ENCODE measurements at places on chromosomes 3 and 15. TPM values are rescaled to one million over a fixed set of nuclear protein-coding genes. Genes with fewer than 3 reads are reported as not detected.
A peak's percentile ranks its signal among the peaks of the same experiment; 100 is the strongest.

The SLC15A2 gene
- 1.9 TPM for total RNA-seq

- no peaks in the 10 kb centered on the region for H3K27me3 ChIP-seq
- no peaks in the 10 kb centered on the region for H3K36me3 ChIP-seq
- H3K4me3 ChIP-seq = no peak overlapping the region
These were observed 800.7 kb downstream of the NAALADL2 start for GRCh38 chr3:175659670-175660350.

DNA sequence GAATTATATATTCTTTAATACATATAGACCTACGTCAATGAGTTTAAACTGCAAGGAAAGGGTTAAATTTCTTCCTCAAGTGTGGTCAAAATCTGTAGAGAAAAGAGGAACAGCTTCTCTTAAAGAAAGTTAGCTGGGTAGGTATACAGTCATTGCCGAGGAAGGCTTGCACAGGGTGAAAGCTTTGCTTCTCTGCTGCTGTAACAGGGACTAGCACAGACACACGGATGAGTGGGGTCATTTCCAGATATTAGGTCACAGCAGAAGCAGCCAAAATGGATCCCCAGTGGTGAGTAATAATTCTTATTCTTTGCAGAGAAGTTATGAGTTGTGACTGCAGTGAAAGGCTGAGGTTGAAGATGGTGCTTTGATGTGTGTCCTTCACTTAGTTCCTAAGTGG is at the start of gene CD86:
Gene CD86 (plus strand): TSS at position 148 of the 400 bp plus-strand sequence. CDS start 128 bp downstream, at position 276.
- no peak for DNase-seq
- no peaks in the 10 kb centered on the region for H3K4me1 ChIP-seq
- H3K4me3 ChIP-seq = no peak within 1 kb of the TSS
- H3K27ac ChIP-seq = no peak within 1 kb of the TSS
- no peaks in the 10 kb centered on the region for H3K36me3 ChIP-seq
- peaks cover 40% of the 10 kb centered on the region for H3K27me3 ChIP-seq

The ANKRD63 gene
- total RNA-seq = 0.37 TPM

- H3K4me3 ChIP-seq = no peak overlapping the region
- H3K4me1 ChIP-seq = no peaks in the 10 kb centered on the region
- H3K27me3 ChIP-seq = no peaks in the 10 kb centered on the region
- no peak for DNase-seq
These were observed 206.5 kb downstream of the DTWD1 start for GRCh38 chr15:49827311-49827710.

The SKOR1 gene
- total RNA-seq = 0.21 TPM

The APBA2 gene
- 29.5 TPM for total RNA-seq

The GABRR3 gene
- not detected for total RNA-seq

The PXYLP1 gene
- total RNA-seq = 16.5 TPM

- no peaks in the 10 kb centered on the region for H3K27me3 ChIP-seq
- H3K36me3 ChIP-seq = peaks cover 41% of the 10 kb centered on the region
- peak overlapping the region; percentile 90 for H3K4me3 ChIP-seq
- peak overlapping the region; percentile 67 for H3K27ac ChIP-seq
These were observed 2.4 kb downstream of the HTD2 start for GRCh38 chr3:58308728-58309127.

The MORC1 gene
- not detected for total RNA-seq

DNA sequence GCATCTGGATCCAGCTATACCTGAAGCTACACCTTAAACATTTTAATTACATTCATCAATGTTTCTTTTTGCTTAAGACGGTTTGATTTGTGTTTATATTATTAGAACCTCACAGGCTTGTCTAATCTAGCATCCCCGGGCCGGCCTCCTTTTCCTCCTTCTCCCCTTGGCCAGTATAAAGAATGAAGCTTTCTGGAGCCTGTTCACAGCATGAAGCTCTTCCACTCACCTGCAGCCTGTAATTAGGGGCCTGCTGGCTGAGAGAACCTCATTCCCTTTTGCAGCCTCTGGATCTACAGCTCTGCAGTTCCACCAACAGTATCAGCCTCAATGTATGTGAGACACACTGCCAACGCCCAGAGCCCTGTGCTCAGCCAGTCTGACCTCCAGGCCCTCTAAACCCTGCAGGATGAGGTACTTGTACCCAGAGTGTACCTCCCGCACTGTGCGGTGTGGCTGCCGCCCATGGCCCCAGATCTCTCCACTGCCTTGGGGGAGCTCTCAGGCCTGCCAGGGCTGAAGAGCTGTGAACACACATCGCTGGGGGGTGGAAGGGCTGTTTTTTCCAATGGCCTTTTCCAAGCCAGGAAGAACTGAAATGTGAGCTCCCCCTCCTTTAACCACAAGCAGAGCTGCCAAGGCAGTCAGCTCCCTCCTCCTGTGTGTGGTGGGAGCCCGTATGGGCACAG is 114.7 kb upstream of the ALDH1A3 start:
- H3K27me3 ChIP-seq = peaks cover 8% of the 10 kb centered on the region
- H3K36me3 ChIP-seq = no peaks in the 10 kb centered on the region
- H3K4me1 ChIP-seq = no peaks in the 10 kb centered on the region
- no peak overlapping the region for H3K4me3 ChIP-seq
- DNase-seq = no peak

DNA sequence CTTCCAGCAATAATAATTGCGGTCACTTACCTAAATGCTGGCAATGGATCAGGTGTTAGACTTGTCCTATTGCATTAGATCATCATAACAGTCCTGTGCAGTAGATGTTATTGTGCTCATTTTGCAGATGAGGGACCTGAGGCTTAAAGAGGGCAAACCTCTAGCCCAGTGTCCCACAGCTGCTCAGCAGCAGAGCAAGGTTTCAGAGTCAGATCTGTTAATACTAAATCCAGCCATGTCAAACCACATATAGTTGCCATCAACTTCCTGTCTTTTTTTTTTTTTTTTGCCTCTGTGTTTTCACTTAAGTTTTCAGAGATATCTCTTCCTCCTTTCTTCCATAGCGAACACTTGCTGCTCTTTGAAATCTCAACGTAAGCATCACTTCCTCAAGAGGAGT is 12.1 kb downstream of the FEZF2 start:
- no peaks in the 10 kb centered on the region for H3K4me1 ChIP-seq
- no peak overlapping the region for H3K4me3 ChIP-seq
- peaks cover 19% of the 10 kb centered on the region for H3K27me3 ChIP-seq
- DNase-seq = no peak
- no peaks in the 10 kb centered on the region for H3K36me3 ChIP-seq

- H3K4me1 ChIP-seq = peaks cover 2% of the 10 kb centered on the region
- no peak overlapping the region for H3K27ac ChIP-seq
- no peak for DNase-seq
These were observed 219.9 kb downstream of the CHST2 start for GRCh38 chr3:143339451-143339850.

- no peak for DNase-seq
- no peaks in the 10 kb centered on the region for H3K27me3 ChIP-seq
- H3K27ac ChIP-seq = peak overlapping the region; percentile 96
These were observed 8.7 kb downstream of the WDR82 start for GRCh38 chr3:52269776-52270175.

- no peaks in the 10 kb centered on the region for H3K27me3 ChIP-seq
- no peak overlapping the region for H3K4me3 ChIP-seq
- no peaks in the 10 kb centered on the region for H3K36me3 ChIP-seq
- no peak overlapping the region for H3K27ac ChIP-seq
- no peaks in the 10 kb centered on the region for H3K4me1 ChIP-seq
These were observed 412.4 kb downstream of the RAP2B start for GRCh38 chr3:153574445-153574844.

The IL16 gene
- total RNA-seq = 243 TPM
